Adrenal gland (tissue), 19 donors: ENCODE measurements at places on chromosomes 6 and 20. TPM values are rescaled to one million over a fixed set of nuclear protein-coding genes. Genes with fewer than 3 reads are reported as not detected.

DNA sequence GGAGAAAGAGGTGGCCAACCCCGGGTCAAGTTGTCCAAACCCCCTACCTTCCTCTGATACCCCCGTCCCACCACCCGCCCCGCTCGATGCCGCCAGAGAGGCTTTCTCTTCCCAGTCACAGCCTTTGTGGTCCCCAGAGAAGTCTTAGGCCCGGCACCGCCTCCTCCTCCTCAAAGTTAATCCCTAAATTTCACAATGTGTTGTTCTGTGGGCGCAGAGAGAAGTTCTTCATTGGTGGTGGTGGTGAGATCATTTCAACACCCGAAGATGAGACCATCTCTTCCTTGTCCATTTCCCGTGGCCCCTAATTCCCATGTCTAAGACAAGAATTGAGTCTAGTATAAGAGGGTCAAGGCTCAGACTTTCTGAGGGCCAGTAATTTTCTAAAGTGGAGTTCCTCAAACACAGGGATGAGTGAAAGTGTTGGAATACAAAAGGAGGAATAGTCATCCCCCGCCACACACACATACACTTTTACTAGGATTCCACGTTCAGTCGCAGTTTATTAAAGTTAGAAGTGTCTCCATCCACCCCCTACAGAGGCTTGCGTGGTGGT lies 10.4 kb downstream of the TRIM31 start:
- peak overlapping the region; percentile 48 for H3K4me3 ChIP-seq
- no peaks in the 10 kb centered on the region for H3K27me3 ChIP-seq
- peaks cover 25% of the 10 kb centered on the region for H3K4me1 ChIP-seq
- H3K36me3 ChIP-seq: no peaks in the 10 kb centered on the region
- H3K27ac ChIP-seq: peak overlapping the region; percentile 86

DNA sequence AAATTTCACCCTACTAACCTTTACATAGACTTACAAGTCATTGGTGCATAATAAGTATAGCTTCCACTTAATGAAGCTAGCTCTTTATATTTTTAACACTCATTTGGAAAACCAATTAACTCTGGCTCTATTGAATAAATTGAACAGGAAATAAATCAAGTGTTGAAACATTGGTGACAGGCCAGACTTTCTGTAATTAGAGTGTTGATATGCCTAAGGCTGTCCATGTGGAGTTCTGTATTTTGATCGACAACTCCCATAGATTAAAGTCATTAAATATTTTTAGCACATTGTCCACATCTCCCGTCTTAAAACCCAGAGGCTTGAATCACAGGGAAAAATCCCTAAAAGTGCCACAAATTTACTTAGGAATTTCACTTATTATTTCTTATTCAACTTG lies 468.3 kb downstream of the KHDRBS2 start:
- no peak overlapping the region for H3K27ac ChIP-seq
- no peaks in the 10 kb centered on the region for H3K36me3 ChIP-seq
- no peak for DNase-seq
- no peaks in the 10 kb centered on the region for H3K27me3 ChIP-seq

LY6G6C gene
- not detected for polyA plus RNA-seq

NNAT gene
- polyA plus RNA-seq: 21.6 TPM

ZNF334 gene
- polyA plus RNA-seq: 7.2 TPM

- H3K27me3 ChIP-seq: no peaks in the 10 kb centered on the region
- no peak overlapping the region for H3K4me3 ChIP-seq
- H3K4me1 ChIP-seq: peaks cover 25% of the 10 kb centered on the region
- H3K36me3 ChIP-seq: no peaks in the 10 kb centered on the region
These were observed 41.2 kb downstream of the ZHX3 start for GRCh38 chr20:41276317-41276751.

- H3K4me3 ChIP-seq: no peak overlapping the region
- H3K4me1 ChIP-seq: peaks cover 7% of the 10 kb centered on the region
- no peaks in the 10 kb centered on the region for H3K36me3 ChIP-seq
- peaks cover 16% of the 10 kb centered on the region for H3K27me3 ChIP-seq
- DNase-seq: peak; percentile 5
These were observed 5.2 kb downstream of the DLGAP4 start for GRCh38 chr20:36311141-36311853.

HBS1L gene
- polyA plus RNA-seq: 18.7 TPM

DNA sequence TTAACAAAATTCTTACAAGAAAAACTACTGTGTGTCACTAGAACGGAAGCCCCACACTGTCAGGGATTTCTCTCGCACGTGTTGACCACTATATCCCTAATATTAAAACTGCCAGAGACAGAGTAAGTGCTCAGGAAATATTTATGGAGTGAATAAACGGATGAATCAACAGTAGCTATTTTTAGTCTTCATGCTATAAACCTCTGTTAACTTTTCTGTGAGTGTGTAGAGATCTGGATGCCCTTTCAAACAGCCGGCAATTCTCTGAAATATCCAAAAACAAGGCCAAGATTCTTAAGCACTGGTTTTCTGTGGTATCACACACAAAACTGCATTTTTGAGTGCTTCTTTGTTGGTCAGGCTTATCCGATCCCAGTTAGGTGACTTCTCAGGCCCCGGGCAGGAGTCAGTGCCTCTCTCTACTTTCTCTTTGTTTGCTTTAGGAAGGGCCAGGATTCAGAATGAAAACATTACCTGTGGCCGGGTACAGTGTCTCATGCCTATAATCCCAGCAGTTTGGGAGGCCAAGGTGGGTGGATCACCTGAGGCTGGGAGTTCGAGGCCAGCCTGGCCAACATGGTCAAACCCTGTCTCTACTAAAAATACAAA lies 15.7 kb downstream of the ATP9A start:
- H3K4me1 ChIP-seq: peaks cover 20% of the 10 kb centered on the region
- no peaks in the 10 kb centered on the region for H3K27me3 ChIP-seq
- DNase-seq: peak; percentile 13
- H3K4me3 ChIP-seq: no peak overlapping the region
- no peaks in the 10 kb centered on the region for H3K36me3 ChIP-seq
- peak overlapping the region; percentile 75 for H3K27ac ChIP-seq

- H3K4me1 ChIP-seq: no peaks in the 10 kb centered on the region
These were observed 52.4 kb downstream of the FNDC1 start for GRCh38 chr6:159221486-159222170.

DNA sequence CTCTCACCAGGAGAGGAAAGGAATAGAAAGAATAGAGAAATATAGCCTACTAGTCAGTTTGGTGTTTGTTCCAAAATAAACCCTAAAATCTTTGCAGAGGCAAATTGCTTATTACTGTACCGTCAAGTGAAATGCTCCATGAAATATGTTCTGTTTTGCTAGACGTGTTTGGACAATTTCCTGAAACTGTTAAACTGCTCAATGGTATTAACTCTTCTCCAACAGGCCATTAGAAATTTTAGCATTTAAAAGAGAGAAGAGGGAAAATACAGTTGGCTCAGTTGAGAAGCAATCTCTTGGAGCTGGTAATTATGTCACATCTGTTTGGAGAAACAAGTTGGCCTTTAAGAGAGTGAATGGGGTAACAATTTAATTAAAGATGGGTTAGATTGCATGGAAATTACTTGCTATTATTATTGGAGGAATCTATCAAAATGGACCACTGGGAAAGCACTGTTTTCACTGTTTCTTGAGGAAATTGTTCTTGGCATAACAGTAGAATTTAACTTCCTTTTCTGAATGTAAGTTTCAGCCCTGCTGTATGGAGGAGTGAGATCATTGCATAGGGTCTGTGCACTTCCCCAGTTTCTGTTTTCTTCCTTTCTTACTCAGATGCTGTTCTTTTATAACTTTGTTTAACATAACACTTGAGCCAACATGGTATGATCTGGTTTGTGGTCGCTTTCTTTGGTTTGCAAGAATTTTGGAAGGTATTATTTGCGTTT lies 373.6 kb downstream of the PLCB1 start:
- no peaks in the 10 kb centered on the region for H3K36me3 ChIP-seq
- no peaks in the 10 kb centered on the region for H3K4me1 ChIP-seq
- no peak for DNase-seq
- H3K27ac ChIP-seq: no peak overlapping the region
- H3K4me3 ChIP-seq: no peak overlapping the region

LPA gene
- polyA plus RNA-seq: not detected

VARS1 gene
- polyA plus RNA-seq: 59.2 TPM
